AG04449 (cell line): ENCODE measurements at places on chromosomes 2 and 18.

GRCh38 chr2:182077023-182077422 lies 91.4 kb downstream of the PPP1R1C start:
- no peak for DNase-seq

- DNase-seq: no peak
Measured at GRCh38 chr2:49037197-49037596, 117.1 kb downstream of the FSHR start.

- DNase-seq: no peak
Measured at GRCh38 chr2:43206602-43207001, 19.8 kb downstream of the ZFP36L2 start.

GRCh38 chr2:114464961-114465706 lies 22.7 kb downstream of the DPP10 start:
- no peak for DNase-seq

DNA sequence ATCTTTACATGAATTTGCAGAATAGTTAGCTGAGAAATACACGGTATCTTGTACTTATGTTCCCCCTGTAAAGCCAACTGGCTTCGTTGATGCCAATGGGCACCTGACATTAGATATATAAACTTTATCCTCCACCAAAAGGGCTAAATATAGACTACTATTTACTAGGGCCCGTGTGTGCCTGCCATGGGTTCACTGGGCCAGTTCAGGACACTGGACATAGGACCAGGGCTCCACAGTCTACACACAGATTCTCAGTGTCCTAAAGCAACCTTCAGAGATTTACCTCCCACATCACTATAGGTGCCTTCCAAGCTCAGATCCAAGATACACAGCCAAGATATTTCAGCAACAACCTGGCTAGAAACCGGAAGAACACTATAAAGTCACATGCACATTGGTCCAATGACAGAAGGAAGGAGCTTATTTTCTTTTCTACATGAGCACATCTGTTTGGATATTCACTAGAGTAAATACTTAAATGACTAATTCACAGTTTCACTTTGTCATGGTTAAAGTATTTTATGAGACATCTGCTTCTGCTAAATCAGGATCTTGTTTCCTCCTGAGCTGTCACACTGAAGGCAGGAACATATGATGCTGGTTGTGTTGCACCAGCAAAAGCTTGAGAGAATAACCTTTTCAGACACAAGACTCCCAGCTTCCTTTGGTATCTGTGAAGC lies 95.1 kb downstream of the MYO5B start:
- peak; percentile 3 for DNase-seq

- DNase-seq: no peak
Measured at GRCh38 chr2:236167297-236168109, 683 bp downstream of the GBX2 start.

DNA sequence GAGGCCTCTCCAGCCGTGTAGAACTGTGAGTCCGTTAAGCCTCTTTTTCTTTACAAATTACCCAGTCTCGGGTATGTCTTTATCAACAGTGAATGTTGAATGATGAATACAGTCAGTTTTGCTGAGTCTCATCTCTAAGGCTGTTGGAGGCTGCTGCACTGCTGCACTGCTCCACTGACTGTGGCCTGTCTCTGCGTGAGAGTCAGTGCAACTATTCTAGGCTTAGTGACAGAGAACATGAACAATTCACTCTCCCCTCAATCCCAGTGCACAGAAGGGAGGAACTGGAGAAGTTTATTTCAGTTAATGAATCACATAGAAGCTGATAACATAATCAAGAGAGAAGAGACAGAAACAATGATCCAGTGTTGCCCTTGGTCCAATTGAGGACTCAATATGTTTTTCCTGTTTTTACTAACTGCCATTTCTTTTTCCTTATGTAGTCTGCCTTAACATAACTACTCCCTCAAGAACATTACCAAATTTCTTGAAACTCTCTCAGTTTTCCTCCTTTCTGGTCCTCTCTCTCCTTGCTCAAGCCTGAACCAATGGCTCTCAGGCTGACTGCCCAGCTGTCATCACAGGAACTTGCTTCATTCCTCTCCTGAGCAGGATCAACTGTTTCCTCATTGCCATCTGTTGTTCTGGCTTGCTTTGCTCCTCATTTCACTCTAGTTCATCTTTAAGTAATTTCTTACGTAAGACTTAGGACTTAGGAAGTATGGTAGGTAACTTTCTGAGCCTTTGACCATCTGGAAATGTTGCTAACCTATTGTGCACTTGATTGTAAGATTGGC lies 483.2 kb downstream of the METTL4 start:
- DNase-seq: no peak

GRCh38 chr18:7805880-7806279 lies 238.8 kb downstream of the PTPRM start:
- no peak for DNase-seq

DNA sequence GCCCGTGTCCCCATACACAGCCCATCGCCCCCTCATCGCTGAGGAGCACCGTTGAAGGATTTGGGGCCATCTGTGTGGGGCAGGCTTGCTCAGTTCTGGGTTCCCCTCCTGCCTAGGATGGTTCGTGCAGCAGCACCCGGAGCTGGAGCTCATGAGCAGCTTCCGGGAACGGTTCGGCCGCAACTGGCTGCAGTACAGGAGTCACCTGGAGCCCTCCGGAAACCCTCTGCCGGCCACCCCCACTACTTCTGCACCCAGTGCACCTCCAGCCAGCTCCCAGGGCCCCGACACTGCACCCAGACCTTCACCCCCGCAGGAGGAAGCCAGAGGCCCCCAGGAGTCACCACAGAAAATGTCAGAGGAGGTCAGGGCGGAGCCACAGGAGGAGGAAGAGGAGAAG lies 10.3 kb downstream of the STK11IP start:
- DNase-seq: no peak

DNA sequence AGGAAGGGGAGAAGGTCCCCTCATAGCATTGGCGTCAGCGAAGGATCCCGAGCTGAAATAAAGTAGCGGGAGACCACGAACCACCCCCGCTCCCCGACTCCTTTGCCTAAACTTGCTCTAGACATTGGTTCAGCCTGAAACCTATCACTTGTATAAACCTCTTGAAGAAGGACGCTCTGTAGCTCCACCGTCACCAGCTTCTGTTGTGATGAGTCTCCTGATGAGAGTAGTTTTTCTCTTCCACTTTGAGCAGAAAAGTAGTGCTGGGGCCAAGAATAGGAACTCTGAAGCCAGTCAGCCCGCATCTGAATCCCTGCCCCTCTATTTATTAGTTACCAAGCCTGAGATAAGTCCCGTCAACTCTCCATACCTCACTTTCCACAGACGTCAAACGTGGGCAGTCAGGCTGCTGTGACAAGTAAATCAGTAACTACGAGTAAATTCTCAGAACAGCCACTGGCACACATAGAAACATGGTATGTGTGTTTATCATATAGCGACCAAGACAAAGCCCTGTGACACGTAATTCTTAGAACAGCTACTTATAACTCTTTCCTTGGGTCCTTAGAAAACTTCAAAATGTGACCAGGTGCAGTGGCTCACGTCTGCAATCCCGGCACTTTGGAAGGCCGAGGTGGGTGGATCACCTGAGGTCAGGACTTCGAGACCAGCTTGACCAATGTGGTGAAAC lies 61.7 kb downstream of the CD226 start:
- DNase-seq: no peak

DNA sequence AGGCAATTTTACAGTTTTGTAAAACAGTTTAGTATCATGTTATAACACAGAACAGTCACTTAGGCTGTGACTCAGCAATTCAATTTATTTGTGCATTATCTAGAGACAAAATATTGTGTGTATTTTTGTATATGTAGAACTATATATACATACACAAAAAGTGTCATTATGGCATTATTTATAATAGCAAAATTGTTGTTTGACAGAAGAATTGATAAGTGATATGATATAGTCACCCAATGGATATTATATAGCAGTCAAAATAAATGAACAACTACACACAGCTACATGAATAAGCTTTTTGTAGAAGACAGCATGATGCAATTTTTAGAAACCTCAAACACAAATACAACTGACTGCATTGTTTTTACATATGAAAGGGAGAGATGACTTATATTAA lies 334.0 kb downstream of the TRIB2 start:
- DNase-seq: no peak

- DNase-seq: no peak
Measured at GRCh38 chr2:143140864-143141661, 11.8 kb downstream of the ARHGAP15 start.

GRCh38 chr18:77197073-77197472 lies 52.6 kb upstream of the GALR1 start:
- DNase-seq: no peak

- DNase-seq: no peak
Measured at GRCh38 chr2:19141234-19142004, 217.0 kb downstream of the OSR1 start.

DNA sequence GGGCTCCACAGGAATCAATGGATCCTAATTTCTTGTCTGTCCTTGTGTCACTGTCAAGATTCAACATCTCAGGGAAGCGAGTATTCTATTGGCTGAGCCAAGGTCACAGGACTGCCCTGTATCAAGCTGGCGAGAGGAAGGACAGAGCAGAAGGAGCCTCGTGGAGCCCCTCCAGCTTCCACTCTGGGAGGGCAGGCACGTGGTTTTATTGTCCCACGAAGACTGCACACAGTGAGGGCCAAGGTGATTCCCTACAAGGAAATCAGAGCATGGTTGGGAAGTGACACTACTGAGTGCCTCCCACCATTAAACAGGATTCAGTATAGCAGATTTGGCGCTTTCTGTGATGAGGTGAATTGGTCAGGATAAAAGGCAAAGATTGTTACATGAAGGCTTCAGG lies 302.4 kb upstream of the CXCR4 start:
- DNase-seq: no peak

DNA sequence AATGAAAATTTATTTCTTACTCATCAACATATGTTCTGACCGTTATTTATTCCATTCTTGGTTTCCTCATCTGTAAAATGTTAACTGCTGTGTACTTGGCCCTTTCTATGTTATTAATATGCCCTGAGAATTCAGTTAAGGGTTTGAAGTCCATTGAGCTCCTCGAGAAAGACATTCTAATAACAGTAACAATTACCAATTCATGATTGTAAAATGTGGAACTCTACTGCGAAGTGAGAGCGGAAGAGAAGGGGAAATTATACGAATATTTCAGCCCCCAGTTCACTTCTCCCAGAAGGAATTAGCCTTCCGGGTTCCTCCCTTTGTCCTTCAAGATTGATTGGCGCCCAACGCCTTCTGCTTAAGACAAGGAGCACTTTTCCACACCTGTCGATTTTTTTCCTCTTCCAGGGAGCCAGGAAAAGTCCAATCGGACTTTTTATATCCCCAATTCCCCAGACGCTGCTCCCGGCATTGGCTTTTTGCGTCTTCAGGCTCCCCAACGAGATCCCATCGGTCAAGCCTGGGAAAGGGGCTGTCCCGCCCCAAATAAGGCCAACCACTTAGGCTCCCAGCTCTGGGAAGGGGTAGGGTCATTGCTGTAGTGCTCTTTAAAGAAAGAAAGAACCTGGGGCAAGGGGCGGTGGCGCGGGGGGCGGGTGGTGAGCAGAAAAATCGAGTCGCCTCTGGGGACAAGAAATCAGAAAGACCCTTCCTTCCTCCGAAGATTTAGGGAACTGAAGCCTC lies 1.6 kb downstream of the DSC2 start:
- no peak for DNase-seq

DNA sequence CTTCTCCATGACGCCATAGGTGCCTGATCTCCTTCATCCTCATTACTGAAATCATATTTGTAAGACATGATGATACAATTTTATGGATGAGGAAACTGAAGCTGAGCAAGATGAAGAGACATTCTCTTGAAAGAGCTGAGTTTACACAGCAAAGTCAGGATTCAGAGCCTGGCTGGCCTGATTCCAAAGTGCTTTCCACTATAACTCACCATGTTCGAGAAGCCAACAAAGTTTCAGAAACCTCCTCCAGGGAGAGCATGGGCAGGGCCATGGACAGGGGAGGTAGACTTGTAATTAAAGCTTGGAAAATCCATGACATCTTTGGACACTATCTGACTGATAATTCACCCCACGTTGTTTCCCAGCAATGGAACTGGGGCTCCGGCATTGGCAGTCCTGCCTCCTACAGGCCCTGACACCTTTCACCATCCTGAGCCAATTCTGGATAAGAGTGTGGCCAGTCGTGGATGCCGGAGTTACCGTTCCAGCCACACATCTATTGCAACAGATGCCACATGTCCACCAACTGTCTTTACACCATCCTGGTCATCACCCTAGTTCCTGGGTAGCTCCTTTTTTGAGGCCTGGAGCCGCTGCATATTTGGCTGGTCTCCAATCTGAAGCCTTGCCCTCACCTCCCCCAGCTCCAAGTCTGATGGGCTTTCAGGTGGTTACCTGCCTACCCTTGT lies 85.0 kb upstream of the PPP1CB start:
- DNase-seq: no peak

DNA sequence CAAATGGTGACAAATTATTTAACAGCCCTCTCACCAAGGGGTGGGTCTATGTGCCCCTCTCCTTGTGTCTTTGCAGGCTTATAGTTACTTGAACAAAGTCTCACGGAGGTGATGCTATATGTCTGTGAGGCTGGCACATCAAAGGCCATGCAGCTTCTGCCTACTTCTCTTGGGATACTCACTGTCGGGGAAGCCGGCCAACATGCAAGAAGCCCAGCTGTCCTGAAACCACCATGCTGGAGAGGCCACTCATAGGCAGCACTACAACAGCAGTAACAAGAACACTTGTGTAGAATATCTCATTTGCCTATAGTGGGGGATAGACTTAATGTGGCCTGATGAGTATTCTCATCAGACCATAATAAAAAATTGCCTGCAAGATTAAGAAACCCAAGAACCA lies 233.7 kb upstream of the NCKAP5 start:
- DNase-seq: no peak

DNA sequence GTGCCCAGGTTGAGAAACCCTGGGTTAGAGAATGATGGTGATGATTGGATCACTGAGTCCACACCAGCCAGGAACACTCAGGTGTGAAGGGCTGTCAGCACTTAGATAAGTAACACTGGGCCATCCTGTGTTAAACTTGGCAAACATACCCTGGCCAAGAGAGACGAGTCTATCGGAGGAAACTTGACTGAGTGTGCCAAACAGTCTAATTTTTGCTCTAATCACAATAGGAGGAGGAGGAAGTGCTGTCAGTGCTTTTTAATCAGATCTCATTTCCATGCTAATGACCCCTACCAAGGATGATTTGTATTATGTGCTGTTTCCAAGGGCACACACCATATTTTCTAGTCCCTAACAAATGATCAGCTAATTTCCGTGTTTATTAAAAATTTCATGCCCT lies 63.8 kb upstream of the SEC11C start:
- no peak for DNase-seq

- no peak for DNase-seq
Measured at GRCh38 chr18:46213295-46213694, 109.1 kb downstream of the HAUS1 start.

DNA sequence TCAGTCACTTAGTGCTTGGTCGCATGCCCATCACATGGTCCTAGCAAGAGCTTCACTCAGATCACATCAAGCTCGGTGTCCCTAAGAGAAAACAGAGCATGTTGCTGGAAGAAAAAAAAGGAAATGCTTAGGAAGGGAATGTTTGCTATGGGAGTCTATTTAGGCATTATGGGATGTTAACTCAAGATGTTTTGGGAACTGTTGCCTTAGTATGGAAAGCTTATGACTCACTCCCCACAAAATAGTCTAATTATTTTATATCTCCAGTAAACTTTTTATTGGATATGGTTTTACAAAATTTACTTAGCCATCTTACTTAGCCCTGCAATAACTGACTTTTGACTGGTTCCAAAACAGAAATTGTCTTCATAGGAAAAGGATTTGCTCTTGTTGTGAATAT lies 439.5 kb upstream of the ZEB2 start:
- DNase-seq: no peak
